Activated CD4-positive, alpha-beta memory T cell treated with anti-CD3 and anti-CD28 coated beads, Interleukin-2, amount 10 ng/mL, durations not matched to agents 7 days and 5 days (primary cell): ENCODE measurements at places on chromosomes 12 and 14.

- DNase-seq, result no peak
These were observed 28.6 kb downstream of the AACS start for GRCh38 chr12:125093681-125094330.

DNA sequence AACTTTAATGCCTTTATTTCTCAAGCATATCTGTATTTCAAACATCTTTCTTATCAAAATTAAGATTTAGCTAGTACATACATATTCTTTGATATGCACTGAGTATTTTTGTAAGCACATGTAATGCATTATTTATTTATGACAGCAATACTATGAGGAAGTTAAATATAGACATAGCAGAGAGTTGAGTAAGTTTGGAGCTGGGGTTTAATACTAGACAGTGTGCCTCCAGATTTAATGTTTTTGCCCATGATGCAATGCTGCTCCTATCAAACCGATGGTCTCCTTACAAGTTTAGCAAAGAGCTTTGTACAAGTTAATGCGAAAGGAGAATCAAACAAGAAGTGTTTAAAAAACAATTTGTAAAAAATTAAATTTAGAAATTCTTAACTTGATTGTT lies 826.6 kb upstream of the MGAT4C start:
- no peak for DNase-seq

DNA sequence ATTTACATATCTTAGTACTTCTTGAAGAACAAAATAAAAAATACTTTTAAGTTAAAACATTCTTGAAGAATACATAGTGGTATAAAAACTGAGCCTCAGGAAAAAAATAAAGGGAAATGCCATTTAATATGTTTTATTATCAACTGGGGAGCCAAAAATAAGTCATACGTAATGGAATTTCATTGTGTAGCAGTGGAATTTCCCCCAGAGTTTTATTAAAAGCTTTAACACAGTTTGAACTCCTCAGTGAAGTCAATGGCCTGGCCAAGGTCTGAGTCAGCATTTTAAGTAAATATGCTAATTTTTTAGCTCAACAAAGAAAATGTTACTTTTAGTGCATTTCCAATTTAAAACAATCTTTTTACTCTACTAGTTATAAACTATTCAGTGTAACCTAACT lies 350.1 kb upstream of the ATP2B1 start:
- no peak for DNase-seq

DNA sequence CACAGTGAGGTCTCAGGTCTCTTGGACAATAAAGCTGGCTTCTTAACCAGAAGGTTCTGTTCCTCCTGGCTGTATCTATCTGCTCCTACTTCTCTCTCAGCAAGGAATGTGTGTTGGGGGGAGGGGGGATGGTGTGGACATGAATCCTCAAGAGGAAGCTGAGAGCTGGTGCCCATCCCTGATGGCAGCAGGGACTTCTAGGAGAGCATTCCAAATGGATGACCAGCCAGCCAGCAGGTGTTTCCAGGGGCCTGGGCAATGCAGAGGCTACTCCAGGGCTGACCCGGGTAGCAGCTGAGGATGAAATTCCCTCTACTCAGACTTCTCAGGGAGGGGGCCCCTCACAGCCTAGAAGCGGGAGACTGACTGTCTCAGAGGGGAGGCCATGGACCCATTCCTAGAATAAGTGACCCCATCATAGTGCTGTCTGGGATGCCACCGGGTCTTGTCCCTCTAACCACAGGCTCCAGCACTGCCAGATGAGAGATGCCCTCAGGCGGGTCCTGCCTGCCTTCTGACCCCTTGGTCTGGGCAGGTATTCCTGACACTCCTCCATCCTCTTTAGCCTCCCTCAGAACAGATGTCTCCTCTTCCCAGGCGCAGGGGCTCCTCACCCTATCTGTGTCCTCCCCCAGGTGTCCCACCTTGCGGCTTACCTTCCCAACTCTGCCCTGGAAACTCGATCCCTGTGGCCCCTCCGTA lies 1.2 kb downstream of the RAB15 start:
- no peak for DNase-seq

DNA sequence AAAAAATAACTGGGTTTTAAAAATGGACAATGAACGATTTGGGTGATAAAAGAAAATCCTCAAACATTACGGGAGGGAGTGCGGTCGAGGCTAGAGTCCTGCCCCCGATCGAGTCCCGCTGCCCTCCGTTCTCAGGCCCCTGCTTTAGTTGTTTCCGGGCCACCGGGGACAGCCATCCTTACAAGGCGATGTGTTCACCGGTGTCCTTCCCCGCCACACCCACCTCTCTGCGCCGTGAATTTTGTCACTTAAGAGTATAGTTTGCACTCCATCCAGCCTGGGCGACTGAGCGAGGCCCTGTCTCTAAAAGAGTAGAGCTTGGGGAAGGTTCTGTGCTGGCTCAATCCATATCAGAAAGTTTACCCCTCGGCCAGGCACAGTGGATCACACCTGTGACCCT lies 2.9 kb downstream of the ULK1 start:
- no peak for DNase-seq

DNA sequence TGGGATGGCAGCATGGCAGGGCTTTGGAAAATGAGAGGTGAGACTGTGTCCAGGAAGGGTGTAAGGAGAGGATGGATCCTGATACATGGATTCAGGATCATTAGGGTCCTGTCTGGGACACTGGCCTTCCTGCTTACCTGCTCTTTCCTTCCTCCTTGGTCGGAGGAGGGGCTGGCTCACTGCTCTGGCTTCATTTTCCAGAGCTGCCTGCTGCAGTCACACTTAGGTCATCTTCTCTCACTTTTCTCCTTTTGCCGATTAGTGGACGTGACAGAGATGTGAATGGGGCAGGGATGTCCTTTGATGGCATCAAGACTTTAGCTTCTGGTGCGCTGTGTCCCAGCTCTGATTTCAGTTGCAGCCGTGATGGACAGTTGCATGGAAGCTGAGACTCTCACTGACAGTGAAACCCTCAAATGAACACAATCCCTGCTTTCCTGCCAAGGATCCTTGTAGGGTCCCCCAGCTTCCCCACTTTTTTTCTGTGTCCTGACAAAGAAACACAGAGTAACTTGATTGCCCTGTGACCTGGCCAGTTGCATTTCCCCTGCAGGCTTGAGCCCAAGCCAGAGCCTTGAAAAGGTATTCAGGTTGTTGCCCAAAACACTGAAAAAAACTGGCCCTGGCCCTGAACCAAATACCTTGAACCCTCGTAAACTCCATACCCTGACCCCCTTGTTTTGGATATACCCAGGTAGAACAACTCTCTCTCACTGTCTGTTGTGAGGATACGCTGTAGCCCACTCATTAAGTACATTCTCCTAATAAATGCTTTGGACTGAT lies 756 bp upstream of the CIDEB start:
- DNase-seq, result no peak

DNA sequence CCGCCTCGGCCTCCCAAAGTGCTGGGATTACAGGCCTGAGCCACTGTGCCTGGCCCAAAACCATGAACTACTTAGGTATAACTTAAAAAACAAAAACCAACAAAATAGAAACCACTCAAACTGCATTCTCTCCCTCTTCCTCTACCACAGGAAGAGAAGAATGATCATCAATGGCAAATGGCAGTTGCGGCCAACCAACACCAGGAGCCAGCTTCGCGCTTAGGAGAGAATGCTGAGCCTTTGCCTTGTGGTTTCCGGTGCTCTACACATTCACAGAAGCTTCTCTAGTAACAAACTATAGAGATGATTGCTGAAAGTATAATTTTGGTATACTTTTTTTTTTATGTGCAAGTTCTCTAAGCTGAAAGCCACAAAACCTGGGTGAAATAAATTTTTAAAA lies 17.1 kb downstream of the CATSPERB start:
- peak; percentile 51 for DNase-seq

GRCh38 chr14:100629098-100629497 lies 41.9 kb upstream of the BEGAIN start:
- DNase-seq, result no peak

DNA sequence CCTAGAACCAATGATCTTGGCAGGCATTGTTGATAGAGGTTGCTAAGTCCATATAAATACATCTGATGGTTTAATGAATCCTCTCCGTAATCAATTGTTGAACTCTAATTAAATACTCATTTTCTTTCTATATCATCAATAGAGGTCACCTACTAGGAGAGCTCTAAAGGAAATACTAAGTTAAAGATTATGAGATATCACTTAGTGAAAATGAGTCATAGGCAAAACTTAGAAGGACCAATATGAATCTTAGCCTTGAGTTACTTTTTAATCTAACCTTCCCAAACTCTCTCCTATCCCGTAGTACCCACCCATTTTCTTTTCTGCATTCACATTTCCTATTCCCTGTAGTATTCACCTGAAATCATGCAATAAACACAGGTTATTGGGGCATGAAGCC lies 50.2 kb downstream of the MBIP start:
- no peak for DNase-seq

GRCh38 chr12:62799126-62799736 lies 135.7 kb downstream of the PPM1H start:
- peak; percentile 52 for DNase-seq

DNA sequence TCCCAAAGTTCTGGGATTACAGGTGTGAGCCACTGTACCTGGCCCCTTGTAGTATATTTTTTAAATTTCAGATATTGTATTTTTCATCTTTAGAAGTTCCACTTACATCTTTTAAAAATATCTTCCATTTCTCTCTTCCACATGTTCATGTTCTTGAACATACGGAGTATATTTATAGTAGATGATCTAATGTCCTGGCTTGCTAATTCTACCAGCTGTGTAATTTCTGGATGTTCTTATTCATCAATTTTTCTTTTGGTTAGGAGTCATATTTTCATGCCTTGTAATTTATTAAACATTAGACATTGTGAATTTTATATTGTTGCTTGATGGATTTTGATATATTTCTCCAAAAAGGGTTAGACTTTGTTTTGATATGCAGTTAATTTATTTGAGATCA lies 30.8 kb downstream of the NTN4 start:
- no peak for DNase-seq

DNA sequence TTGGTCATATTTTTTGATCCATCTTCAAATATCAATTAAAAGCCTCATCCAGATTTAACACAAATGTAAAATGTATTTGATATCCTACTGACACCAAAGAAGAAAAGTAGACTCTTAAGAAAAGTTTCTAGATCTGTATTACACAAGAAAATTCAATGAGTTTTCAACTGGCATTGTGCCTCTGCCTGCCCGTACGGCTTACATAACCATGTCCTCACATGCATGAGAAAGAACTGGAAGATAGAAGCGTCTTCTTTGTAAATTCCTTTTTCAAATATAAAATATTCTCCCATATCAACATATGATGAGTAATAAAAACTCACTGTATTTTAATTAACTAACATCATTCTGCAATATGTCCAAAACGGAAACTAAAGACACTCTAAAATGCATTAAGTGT lies 7.2 kb downstream of the ANKS1B start:
- DNase-seq, result no peak

DNA sequence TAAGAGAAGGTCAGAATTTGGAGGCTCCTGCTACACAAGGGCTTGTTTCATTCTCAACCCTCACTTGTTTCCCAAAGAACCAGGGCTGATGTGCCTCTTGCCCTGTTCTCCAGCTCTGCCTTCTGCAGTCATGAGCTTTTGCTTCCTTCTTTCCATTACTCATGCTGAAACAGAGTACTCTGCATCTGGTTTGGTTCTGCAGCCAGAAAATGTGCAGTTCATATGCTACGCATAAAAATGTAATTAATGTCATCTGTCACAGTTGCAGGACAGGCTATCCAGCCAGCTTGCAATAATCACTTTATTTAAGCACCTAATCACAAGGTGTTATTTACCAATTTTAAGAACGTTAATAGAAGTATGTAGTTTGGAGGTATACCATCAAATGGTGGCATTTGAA lies 150.2 kb downstream of the SRGAP1 start:
- no peak for DNase-seq

GRCh38 chr12:23238957-23239356 lies 614.0 kb downstream of the ETNK1 start:
- DNase-seq, result no peak

DNA sequence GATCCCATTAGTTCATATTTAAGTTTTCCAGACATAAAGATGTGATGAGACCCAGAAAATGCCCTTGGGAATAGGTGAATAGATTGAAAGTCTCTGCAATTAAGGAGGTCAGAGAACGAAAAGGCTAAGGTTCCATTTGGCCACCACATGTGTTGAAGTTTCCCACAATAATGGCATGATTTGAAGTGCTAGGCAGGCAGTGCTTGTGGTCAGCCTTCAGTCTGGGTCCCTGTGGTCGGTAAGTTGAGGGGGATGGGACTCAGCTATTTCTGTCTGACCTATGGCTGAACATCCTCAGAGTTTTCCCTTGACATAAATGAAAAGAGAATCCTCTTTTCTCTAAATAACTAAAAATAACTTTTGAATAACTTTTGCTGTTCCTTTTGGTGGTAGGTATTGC lies 92.4 kb downstream of the PELI2 start:
- no peak for DNase-seq

GRCh38 chr12:15152456-15152855 lies 68.8 kb downstream of the RERG start:
- no peak for DNase-seq

DNA sequence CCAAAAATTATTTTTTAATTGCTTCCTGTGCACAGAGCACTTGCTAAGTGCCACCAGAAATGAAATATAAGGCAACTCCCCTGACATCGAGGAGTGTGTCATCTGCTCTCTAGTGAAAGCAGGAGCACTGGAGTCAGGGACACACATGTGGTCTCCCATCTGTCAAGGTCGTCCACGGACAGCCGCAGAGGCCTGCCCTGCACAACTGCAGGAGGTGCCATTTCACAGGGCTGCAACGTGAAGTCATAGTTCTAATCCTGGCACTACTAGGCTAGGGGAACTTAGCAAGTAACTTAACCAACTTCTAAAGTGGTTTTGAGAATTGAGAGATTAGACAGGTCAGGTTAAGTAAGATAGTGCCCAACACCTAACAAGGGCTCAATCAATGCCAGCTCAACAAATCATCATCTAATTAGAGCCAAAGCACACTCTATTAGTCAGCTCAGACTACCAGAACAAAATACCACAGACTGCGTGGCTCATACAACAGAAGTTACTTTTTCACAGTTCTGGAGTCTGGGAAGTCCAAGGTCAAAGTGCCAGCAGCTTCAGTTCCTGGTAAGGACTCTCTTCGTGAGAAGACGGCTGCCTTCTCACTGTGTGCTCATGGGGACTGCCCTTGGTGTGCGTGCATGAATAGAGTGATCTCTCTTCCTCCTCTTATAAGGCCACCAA lies 30.7 kb downstream of the FOXN3 start:
- DNase-seq, result no peak

- no peak for DNase-seq
These were observed 133.7 kb downstream of the MDGA2 start for GRCh38 chr14:47541662-47542061.

- no peak for DNase-seq
These were observed 20.9 kb downstream of the RASSF3 start for GRCh38 chr12:64631197-64631596.

DNA sequence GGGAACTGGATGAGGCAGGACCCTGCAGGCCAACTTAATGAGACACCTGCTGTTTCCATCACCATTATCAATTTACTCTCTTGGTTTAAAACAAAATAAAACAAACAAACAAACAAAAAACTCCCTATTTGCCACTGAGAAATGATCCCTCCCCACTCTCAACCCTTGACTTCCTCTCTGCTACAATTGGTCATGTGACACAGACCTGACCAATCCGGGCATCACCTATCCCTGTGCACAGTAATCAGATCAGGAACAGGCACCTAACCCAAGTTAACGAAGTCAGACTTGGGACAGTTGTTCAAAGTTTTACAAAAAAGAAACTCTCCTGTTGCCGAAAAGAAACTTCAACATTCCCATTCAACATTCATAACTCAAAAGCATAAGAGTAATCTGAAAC lies 58.4 kb downstream of the NELL2 start:
- DNase-seq, result no peak
